NCI-H1048 (cell line): ENCODE measurements at places on chromosomes 4 and X.

- DNase-seq = no peak
Observed at GRCh38 chr4:10336471-10336870, 120.8 kb downstream of the ZNF518B start.

DNA sequence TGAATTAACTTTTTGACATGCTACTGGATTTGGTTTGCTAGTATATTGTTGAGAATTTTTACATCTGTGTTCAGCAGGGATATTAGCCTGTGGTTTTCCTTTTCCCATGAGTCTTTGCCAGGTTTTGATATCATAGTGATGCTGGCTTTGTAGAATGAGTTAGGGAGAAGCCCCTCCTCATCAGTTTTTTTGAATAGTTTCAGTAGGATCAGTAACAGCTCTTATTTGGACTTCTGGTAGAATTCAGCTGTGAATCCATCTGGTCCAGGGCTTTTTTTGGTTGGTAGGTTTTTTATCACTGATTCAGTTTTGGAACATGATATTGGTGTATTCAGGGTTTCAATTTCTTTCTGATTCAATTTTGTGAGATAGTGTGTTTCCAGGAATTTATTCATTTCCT lies 790.4 kb upstream of the GRID2 start:
- no peak for DNase-seq

GRCh38 chr4:3320361-3321023 lies 27.7 kb downstream of the RGS12 start:
- no peak for DNase-seq

DNA sequence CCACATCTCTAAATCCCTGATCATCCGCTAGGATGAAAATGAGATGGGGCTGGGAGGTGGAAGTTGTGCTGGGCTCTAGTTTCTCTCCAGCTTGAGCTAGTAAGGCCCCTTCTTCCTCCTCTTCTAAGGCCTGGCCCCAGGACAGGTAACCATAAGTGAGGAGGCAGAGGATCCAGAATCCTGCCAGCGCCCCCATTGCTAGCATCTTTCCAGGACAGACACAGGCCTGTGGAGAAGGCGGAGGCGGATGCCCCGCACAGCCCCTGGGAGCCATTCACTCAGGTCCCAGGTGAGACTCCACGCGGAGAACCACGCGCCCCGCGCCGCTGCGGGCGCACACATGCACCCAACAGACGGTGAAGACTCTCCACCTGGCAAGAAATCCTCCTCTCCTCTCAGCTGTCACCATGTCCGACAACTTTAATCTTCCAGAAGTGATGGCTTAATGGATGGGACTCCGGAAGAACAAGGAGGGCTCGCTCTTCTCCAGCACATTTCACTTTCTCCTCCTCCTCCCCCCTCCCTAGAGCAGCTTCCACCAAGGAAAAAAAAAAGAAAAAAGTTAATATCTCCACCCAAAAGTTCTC lies 793 bp downstream of the ARSJ start:
- DNase-seq = no peak

- peak; percentile 7 for DNase-seq
Observed at GRCh38 chrX:135931644-135932487, 38.4 kb downstream of the SAGE1 start.

DNA sequence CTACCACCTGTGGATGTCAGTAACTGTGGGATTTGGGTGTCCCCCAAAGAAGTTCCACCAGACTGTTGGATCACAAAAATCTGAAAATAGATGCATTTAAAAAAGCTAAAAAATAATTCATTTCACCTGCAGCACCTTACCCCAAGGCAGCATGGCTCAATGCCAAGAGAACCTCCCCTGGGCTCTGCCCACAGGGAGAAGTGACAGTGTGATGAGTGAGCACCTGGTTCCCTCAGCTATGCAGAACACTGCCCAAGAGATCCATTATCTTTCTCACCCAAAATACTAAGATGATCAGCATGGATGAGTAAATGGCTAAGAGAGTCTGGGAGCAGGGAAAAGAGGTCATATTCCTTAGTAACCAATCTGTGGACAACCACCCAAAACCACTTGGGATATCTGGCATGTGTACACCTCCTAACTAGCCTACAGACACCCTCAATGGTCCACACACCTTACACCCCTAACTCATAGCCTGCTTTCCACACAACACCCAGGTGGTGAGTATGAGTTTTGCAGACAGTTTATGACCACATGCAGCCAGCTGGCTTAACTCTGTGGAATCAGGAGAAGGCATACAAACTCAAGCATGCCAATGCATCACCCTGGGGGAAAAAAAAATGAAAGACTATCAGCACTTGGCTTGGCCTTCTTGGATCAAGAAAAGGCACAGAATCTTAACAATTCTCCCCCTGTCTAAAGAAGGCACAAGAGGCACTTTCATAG lies 416.5 kb upstream of the SMIM31 start:
- DNase-seq = no peak

DNA sequence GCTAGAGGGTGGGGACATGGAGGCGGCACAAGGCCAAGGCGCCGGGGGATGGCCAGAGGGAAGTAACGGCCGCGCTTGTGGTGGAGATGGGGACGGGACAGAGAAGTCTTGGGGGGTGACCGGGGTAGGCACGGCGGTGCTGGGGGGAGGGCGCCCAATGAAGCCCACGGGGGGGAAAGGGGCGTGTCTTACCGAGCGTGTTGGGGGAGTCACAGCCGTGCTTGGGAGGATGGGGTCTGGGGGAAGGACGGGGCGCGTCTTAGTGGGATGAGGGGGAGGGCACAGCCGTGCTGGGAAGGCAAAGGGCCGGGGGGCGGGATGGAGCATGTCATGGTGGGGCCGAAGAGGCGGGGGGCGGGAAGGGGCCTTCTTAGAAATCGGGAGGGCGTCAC lies 952 bp downstream of the ARSD start:
- DNase-seq = no peak

GRCh38 chrX:84064814-84065213 lies 123.2 kb downstream of the RPS6KA6 start:
- no peak for DNase-seq

GRCh38 chr4:98773638-98774037 lies 115.2 kb upstream of the TSPAN5 start:
- no peak for DNase-seq

GRCh38 chr4:147535124-147535523 lies 54.2 kb downstream of the EDNRA start:
- no peak for DNase-seq

DNA sequence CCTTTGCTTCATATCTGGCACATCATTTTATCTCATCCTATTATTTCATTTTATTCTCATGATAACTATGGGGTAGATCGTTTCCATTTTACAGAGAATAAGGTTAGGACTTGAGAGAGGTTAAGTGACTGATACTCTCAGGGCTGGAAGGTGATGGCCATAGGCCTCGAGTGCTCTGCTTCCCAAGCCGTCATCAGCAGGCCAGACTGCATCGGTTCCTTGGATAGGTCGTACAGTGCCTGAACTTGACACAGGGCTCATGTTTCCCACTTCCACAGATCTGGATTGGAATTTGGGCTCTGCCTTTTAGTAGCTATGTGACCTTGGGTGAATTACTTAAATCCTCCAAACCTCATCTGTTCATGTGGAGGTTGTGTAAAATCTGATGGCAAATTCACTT lies 81.4 kb downstream of the TMEM131L start:
- DNase-seq = no peak

DNA sequence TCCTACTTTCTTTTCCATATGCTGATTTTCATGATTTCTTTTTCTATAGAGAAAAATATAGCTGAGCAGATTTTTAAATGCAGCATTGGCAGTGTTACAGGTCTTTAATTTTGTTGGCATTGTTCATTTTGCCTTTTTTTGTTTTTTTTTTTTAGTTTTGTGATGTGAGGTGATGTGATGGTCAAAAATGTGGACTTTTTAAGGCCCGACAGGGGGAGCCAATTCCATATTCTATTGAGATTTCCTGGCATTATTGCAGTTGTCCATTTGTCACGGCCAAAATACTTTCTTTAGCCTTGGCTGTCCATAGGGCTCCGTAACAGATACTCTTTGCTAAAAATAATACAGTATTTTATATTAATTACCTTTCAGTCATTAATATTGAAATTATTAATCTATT lies 47.8 kb downstream of the SLIT2 start:
- DNase-seq = no peak

DNA sequence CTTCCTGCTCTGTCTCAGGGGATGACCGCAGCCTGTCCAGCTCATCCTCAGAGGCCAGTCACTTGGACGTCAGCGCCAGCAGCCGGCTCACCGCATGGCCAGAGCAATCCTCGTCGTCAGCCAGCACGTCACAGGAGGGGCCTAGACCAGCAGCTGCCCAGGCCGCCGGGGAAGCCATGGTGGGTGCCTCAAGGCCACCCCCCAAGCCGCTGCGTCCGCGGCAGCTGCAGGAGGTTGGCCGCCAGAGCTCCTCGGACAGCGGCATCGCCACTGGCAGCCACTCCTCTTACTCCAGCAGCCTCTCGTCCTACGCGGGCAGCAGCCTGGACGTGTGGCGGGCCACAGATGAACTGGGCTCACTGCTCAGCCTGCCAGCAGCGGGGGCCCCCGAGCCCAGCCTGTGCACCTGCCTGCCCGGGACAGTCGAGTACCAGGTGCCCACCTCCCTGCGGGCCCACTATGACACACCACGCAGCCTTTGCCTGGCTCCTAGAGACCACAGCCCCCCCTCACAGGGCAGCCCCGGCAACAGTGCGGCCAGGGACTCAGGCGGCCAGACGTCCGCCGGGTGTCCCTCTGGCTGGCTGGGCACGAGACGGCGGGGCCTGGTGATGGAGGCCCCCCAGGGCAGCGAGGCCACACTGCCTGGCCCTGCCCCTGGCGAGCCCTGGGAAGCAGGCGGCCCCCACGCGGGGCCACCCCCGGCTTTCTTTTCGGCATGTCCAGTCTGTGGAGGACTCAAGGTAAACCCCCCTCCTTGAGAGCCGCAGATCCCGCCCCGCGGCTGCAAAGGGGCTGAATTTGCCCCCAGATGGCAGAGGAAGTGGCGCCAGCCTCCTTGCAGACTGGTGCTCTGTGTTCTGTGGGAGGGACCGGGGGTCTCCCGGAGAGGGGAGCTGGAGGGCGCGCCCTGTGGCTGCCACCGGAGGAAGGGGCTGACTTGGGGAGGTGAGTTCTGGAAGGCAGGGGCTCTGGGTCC lies 29.9 kb downstream of the DOK7 start:
- no peak for DNase-seq

- no peak for DNase-seq
Observed at GRCh38 chr4:69518538-69519198, 23.0 kb upstream of the UGT2B4 start.

- no peak for DNase-seq
Observed at GRCh38 chr4:68883870-68884269, 67.7 kb downstream of the UGT2A3 start.

DNA sequence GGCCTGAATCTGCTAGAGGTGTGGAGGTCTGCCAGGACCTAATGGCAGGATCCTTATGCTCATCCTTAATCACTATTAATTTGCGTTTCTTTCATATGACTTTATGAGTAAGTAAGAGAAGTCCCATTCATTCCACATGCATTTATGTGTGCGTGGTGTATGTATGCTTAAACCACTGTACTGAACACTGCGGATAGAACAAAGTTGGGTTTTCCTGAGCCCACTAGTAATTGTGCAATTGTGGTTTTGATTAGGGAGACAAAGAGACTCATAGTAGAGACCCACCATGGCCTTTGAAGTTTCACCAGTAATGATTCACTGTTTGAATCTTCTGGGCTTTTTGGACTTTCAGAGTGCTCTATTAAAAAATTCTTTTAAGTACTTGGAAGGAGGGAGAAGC lies 498.5 kb upstream of the DIPK2B start:
- DNase-seq = no peak

DNA sequence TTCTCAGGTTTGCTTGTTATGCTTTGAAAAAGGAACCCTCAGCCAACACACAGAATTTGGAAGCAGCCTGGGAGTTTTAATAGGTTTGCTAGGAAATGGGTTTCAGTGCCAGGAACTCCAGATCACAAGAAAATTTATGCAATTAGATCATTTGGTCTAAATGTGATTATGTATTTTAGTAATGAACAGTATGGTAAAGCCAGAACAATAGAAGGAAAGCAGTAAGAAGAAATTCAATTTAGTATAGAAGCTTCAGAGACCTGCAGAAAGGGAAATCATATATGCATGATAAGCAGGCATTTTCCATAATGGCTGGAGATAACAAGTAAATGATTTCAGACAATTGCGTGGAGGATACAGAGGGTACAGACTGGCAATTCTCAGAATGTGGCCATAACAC lies 184.7 kb downstream of the KCNIP4 start:
- no peak for DNase-seq

DNA sequence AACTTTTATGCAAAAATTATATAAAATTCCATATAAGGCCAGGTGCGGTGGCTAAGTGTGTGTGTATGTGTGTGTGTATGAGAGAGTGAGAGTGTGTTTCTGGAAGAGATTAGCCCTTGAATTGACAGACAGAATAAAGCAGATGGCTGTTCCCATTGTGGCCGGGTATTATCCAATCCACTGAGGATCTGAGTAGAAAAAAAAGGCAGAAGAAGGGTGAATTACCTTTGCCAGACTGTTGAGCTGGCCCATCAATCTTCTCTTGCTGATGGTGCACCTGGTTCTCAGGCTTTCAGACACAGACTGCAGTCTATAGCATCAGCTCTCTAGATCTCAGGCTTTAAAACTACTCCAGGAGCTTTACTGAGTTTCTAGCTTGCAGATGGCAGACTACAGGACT lies 92.2 kb upstream of the SLIT2 start:
- DNase-seq = no peak

DNA sequence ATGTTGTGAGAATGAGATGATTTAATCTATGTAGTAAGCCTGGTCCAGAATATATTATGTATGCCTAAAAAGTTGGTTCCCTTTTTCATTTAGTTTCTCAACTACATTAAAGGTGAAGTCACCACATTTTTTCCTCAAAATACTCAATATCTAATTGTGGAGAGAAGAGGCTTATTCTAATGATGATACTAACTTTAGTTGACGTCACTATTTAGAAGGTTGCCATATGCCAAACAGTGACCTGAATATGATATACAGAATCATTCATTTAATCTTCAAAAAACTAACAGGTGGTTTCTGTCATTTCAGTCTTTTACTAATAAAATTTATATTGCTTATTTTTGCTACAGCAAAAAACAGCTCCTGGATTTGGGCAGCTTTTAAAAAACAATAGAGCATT lies 480.7 kb upstream of the NWD2 start:
- no peak for DNase-seq

DNA sequence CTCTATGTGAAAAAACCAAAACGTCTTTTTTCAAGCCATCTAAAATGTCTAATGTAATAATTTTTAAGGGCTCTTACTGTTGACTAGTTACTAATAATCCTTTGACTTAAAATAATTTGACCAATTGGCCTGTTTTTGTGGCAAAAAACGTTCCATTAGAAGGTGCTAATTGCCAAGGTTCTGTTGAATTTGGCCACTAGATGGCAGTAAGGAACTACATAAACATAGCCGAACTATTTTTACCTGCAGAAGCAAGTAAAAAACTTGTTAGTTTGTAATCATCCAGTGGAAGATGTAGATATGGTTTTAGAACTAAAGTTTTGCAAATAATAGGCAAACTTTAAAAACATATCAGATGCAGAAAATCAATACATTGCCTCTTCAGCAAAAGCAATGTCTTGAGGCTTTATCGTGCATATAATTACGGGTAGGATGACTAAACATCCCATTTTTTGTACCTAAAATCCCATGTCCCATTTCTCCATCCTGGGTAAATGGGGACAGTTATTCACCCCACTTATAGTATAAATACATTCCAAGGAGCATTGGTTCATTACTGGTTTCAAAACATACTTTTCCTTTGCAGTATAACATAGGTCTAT lies 57.6 kb downstream of the PROM1 start:
- peak; percentile 21 for DNase-seq

- no peak for DNase-seq
Observed at GRCh38 chr4:97646997-97647396, 496.3 kb downstream of the STPG2 start.
